Calu3 (cell line): ENCODE measurements at places on chromosomes 2 and 18.
A peak's percentile ranks its signal among the peaks of the same experiment; 100 is the strongest.

- no peak for DNase-seq
Observed at GRCh38 chr2:95054016-95054415, 28.5 kb downstream of the MAL start.

DNA sequence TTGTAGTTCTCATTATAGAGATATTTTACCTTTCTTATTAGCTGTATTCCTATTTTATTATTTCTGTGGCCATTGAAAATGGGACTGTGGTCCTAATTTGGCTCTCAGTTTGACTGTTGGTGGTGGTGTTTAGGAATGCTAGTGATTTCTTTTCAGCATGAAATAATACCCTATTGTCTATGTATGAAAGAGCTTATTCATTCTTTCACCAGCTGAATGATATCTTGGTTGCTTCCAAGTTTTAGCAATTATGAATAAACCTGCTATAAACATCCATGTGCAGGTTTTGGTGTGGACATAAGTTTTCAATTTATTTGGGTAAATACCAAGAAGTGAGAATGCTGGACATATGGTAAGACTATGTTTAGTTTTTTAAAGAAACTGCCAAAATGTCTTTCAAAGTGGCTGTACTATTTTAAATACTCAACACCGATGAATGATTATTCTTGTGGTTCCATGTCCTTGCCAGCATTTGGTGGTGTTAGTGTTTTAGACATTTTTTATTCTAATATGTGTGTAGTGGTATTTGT is 501.6 kb upstream of the GYPC start:
- no peak for DNase-seq

- no peak for DNase-seq
Observed at GRCh38 chr2:128632501-128632800, 313.8 kb upstream of the HS6ST1 start.

GRCh38 chr2:157611726-157612125 is 16.9 kb downstream of the ACVR1C start:
- DNase-seq = no peak

DNA sequence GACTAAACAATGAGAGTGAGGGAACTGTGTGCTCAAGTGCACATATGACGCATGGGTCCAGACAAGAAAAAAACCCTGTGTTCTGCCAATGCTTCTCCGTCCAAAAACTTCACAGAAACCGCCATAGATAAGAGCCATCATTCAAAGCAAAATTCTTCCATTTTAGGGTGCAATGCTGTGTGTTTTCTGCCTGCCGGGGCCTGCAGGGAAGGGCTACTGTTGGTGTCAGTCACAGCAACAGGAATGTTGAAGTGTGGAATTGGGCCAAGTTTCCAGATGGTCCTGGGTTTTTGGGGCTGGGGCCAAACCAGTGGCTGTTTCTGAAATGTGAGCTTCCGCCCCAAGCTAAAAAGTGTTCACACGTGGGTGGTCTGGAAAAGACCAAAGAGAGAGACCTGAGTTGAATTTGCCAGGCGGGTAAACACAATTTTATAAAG is 677 bp upstream of the MC2R start:
- DNase-seq = no peak

GRCh38 chr2:69047625-69048145 is 34.7 kb downstream of the ANTXR1 start:
- no peak for DNase-seq

DNA sequence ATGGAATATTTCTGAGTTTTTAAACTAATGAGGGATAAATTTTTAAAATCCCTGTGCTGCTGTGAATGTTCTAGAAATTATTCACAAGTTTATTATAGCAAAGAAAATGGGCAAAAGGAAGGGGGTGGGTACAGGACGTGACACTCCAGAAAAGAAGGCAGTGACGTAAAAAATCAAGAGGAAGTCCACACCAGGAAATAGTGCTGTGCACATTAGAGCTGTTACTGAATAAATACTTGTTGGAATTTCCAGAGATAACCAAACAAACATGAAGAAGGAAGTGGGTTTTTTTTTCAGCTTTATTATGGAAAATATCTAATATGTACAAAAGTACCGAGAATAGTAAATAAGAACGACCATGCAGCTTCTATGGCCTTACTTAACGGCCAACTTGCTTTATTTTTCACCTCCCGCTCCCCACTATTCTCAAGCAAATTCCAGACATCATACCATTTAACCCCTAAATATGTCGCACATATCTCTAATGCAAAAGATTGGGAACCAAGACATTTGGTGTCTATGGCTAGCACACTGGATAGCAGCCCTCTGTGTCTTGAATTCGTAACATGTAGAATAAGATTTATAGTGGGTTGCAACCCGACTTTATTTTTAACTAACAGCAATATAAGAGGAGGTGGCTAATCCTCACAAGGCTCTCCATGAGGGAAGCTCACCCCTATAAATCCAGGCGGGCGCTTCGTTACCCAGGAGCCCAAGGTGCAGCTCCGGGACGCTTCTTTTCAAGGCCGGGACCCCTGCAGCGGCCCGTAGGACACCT is 580 bp upstream of the NDUFV2 start:
- DNase-seq = peak; percentile 48

GRCh38 chr2:195820867-195821565 is 164.0 kb downstream of the SLC39A10 start:
- DNase-seq = no peak

DNA sequence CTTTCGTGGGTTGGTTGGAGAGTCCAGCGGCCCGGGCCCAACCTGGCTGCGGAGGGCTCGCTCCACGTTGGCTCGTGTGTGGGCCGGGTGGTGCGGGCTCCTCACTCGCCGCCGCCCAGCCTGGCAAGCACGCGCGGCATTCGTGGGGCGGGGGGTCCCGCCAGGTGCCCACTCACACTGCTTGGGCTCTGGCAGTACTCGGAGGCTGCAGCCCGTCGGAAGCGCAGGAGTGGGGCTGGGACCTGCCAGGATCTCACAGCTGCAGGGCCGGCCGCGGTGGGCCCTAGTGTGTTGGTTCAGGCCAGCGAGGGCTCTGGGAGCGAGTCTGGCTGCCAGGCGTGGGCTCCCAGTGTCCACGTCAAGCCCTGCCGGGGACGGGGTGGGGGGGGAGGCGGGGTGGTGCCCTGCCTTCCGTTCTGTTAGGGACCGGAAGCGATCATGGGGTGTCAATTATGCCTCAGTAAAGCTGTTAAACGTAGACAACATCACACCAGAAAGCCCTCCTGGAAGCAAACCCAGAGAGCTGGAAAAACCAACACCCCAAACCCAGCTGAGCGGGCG is 1.0 kb upstream of the HS6ST1 start:
- DNase-seq = no peak

DNA sequence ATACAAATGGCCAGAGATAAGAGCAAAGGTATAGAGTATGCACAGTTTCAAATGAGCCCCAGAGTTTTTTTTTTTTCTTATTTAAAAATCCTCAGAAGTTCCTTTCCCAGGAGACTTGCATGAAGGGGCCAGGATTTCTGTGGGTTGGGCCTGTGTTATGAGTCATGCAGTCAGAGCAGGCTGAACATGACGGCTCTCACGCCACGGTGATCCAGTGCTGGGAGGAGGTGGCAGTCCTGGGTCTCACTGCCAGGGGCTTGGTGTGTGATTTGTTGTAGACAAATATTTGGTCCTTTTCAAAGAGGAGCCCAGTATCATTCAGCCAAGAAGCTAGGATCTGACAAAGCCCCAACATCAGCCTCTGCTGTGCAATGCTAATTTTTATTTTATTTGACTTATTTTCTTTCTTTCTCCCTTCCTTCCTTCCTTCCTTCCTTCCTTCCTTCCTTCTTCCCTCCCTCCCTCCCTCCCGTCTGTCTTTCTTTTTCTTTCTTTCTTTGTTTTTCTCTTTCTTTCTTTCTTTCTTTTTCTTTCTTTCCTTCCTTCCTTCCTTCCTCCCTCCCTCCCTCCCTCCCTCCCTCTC is 10.4 kb upstream of the KCNE4 start:
- DNase-seq = peak; percentile 82

DNA sequence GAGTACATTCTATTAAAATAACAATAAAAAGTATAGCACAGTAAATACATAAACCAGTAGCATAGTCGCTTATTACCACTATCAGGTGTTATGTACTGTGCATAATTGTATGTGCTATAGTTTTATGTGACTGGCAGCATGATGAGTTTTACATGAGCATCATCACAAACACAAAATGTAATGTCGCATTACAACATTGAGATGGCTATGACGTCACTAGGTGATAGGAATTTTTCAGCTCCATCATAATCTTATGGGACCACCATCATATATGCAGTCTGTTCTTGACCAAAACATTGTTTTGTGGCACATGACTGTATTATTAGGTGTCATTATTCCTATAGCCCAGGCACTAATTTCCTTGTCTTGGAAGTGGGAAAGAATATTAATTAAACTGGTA is 48.6 kb downstream of the ZDBF2 start:
- no peak for DNase-seq

DNA sequence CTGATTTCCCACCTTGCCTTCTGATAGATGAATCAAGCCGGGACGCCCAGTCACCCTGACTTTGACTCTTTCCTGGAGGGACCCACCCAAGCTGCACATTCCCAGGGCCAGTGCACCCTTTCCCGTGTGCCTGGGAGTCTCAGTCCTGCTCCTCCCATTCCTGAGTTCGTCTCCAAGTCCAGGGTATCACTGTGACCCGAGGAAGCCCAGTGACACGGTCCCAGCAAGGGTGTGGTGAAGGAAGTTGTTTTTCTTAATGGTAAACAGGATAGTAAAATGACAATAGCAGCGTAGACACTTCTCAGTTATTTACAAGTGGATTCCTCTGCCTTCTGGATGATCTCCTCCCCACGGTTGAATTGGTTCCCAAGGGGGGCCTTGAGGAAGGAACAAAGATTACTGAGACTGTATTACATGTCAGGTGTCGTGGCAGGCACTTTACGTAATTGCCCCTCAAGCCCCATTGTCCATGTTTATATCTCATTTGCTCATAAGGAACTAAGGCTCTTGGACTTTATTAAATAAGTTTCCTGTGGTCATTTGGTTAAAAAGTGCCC is 123.3 kb downstream of the PRKCE start:
- no peak for DNase-seq

GRCh38 chr2:177633910-177634294 is 241.3 kb downstream of the AGPS start:
- DNase-seq = no peak

DNA sequence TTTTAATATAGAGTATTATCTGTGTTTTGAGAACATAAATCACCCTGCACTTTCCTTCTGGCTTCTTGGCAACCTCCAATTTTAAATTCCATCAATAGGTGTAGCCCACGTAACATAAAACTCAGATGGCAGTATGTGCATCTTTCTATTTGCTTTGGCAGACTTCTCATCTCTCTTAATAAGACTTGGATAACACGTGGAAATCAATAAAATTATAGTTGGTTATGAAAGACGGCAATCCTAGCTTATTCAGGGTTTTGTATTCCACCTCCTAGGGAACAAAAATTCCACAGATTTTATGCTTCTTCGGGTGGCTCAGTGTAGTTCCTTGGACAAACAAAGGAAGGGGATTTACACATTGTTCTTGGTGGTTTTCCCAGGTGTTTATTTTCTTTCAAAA is 299.3 kb downstream of the RND3 start:
- no peak for DNase-seq
